ENCODE measurements at places on chromosomes 13 and 19. TPM values are rescaled to one million over a fixed set of nuclear protein-coding genes. Genes with fewer than 3 reads are reported as not detected.

GRCh38 chr13:100434010-100434763 is 154.4 kb downstream of the GGACT start:
- no peak overlapping the region for H3K27ac ChIP-seq
- no peak for DNase-seq
- no peak overlapping the region for H3K4me3 ChIP-seq
- H3K4me1 ChIP-seq = no peaks in the 10 kb centered on the region

The ZNF611 gene
- total RNA-seq = 30.0 TPM

DNA sequence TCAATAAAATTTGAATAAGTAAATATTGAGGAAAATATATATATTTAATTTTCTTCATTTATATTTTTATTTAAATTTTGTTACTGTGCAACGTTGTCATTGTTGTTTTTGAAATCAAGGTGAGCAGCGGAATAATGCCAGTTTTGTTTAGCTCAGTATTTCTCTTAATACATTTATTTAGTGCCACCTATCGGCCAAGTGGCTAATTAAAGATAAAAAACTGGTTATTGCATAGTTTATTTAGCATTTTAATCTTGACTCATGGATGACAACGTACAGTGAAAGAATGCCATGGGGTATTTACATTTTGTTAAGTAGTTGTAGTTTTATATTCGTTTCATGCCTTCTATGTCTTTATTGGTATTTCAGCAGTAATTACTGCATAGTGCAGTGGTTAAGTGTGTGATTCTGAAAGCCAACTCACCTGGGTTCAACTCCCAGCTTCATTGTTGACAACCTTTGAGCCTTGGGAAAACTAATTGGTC is 265.9 kb downstream of the MYO16 start:
- H3K36me3 ChIP-seq = no peaks in the 10 kb centered on the region
- H3K27ac ChIP-seq = no peak overlapping the region
- no peaks in the 10 kb centered on the region for H3K4me1 ChIP-seq
- H3K4me3 ChIP-seq = no peak overlapping the region

The GPC5 gene
- total RNA-seq = not detected

DNA sequence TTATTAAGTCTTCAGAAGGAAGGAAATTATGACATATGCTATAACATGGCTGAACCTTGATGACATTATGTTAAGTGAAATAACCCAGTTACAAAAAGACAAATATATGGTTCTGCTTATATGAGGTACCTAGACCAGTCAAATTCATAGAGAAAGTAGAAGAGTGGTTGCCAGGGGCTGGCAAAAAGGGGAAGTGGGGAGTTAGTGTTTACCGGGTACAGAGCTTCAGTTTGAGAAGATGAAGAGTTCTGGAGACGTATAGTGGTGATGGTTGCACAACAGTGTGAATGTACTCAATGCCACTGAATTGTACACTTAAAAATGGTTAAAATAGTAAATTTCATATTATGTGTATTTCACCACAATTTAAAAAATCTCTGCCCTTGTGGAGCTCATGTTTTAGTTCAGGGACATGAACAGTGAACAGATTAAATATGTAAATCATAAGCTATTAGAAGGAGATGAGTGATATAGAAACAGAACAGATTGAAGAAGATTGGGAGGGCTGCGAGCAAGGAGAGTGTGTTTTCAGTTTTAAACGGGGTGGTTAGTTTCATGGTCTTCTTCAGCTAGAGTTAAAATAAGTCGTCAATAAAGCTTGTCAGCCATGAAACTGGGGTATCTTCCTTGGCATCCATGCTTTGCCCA is 355.2 kb downstream of the KCNRG start:
- H3K4me3 ChIP-seq = no peak overlapping the region
- no peak overlapping the region for H3K27ac ChIP-seq

DNA sequence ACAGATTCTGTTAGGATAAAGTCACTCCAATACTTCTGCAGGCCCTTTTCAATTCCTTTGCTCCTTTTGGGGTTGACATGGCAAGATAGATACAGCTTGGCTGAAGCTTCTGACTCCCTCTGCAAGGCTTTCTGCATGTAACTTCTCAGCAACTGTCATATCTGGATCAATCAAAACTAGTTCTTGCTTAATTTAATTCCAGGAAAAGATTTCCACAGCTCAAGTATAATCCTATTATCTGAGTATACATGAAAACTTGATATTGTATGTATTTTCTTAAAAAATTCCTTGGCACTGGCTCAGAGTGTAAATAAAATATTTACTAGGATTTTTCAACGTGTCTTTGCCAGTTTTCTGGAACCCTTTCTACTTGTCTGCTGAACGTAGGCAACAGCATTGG is 109.6 kb downstream of the STARD13 start:
- no peak for DNase-seq
- no peak overlapping the region for H3K27ac ChIP-seq
- no peaks in the 10 kb centered on the region for H3K4me1 ChIP-seq
- no peak overlapping the region for H3K4me3 ChIP-seq
- H3K27me3 ChIP-seq = no peaks in the 10 kb centered on the region
- no peaks in the 10 kb centered on the region for H3K36me3 ChIP-seq

The TEX30 gene
- total RNA-seq = 2.8 TPM

The CYP4F3 gene
- 1.4 TPM for total RNA-seq

DNA sequence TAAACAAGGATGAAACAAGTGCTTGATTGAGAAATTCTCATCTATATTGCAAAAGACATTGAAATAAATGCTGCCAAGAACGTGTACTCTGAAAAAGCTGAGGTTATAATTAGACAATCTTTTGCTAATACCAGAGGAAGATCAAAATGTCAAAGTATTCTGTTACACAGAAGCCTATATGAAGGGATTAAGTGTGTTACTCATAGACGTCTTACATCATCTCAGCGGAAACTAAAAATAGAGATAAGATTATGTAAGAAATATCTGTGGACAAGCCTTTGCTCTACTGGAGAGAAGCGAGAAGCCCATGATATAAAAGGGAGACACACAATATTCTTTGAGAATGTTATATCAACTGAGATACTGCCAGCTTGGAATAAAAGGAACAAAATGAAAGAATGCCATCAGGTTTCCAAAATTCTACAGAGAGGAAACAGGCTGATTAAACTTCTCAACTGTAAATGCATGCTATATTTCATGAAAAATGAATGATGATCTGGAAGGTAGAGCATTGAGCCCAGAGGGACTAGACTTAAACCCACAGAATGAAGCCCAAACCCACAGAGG is 699.0 kb downstream of the GPC5 start:
- DNase-seq = no peak
- no peak overlapping the region for H3K27ac ChIP-seq
- H3K4me3 ChIP-seq = no peak overlapping the region
- H3K36me3 ChIP-seq = no peaks in the 10 kb centered on the region
